Central memory CD4-positive, alpha-beta T cell (primary cell): ENCODE measurements at places on chromosomes 1 and 21.

GRCh38 chr1:101632548-101633272 is 364.0 kb downstream of the OLFM3 start:
- DNase-seq, result no peak

DNA sequence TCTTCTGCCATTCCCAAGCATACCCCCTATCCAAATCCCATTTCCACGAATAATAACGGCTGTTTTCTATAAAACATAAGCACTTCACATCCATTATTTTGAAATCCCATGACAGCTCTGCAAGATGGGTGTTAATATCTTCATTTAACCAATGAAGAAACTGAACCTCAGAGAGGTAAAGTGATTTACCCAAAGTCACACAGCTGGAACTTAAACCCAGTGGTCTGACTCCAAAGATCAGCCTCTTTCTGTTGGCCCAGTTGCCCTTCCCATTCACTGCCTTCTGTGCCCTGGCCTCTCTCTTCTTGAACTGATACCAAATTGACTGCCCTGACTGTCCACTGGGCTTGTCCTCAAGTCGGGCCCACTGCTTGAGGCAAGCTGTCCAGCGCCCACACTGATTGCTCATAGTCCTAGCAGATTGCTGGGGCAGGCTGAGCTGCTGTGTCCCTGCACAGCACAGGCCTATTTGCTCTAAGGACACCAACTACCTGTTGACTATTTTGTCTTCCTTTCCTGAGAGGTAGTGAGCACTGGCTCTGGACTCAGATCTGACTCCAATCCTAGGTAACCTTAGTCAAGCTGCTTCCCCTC is 19.3 kb downstream of the TAL1 start:
- DNase-seq, result no peak

- no peak for DNase-seq
These were observed 253.0 kb downstream of the FGGY start for GRCh38 chr1:59549903-59550302.

GRCh38 chr1:55188909-55189308 is 26.3 kb downstream of the USP24 start:
- no peak for DNase-seq

GRCh38 chr1:13965770-13966398 is 265.9 kb downstream of the PRDM2 start:
- no peak for DNase-seq
